Stimulated activated CD4-positive, alpha-beta T cell treated with anti-CD3 and anti-CD28 coated beads, TNF-alpha, amount 100 ng/mL, for 48 hours (primary cell): ENCODE measurements at places on chromosomes 3 and 15.

GRCh38 chr15:95262866-95263564, 1031.7 kb downstream of the MCTP2 start:
- no peak for DNase-seq

- DNase-seq: no peak
Observed at GRCh38 chr3:69864766-69865165, 125.5 kb downstream of the MITF start.

DNA sequence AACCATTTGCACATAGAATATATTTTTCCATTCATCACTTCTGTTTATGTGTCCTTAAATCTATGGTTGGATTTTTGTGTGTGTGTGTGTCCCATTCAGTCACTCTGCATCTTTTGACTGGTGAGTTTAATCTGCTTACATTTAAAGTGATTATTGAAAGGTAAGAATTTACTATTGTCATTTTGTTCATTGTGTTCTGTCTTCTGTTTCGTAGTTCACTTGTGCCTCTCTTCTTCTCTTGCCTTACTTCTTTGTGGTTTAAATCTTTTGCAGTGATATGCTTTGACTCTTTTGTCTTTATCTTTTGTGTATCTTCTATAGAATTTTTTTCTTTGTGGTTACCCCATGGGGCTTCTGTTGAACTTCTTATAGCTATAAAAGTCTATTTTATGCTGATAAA, 166.3 kb upstream of the UBE3A start:
- no peak for DNase-seq

DNA sequence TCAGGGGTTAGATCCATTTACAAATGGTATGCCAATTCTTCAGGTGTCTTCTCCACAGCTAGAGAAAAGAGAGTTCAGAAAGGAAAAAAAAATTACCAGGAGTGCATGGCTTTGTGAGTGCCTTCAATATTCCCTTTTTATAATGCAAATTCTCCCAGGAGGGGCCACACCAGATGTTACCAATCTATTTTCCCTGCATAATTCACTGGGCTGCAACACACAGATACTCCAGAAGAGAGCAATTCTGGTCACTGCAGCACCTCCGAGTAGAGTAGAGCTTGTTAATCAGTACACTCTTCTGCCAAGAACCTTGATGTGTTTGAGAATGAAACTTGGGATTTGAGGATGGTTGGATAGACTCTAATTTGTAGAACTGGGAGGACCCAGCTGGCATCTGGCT, 80.7 kb upstream of the SPRED1 start:
- DNase-seq: no peak

- DNase-seq: no peak
Observed at GRCh38 chr15:79017953-79018352, 72.6 kb downstream of the RASGRF1 start.

DNA sequence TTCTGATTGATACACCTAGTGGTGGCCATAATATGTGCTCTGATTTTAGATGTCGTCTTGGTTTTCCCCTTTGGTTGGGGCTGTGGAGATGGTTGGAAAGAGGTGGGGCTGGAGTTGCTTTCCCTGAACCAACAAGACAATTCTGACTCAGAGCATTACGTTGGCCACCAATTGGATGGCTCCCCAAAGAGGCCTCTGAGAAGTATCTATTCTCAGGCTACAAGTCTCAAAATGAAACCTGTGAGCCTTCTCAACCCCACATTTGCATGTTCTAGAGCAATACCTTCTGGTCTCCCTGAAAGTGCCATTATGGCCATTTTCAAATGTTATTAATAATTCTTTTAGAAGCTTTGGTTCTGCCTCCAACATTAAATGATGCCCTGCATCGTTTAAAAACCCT, 188.4 kb upstream of the WNT5A start:
- no peak for DNase-seq
